ENCODE measurements at places on chromosomes 1 and 21. TPM values are rescaled to one million over a fixed set of nuclear protein-coding genes. Genes with fewer than 3 reads are reported as not detected.

STYXL2 gene
- not detected for total RNA-seq

IQGAP3 gene
- total RNA-seq, result 4.7 TPM

PRSS38 gene
- total RNA-seq, result not detected

- DNase-seq, result no peak
- H3K4me1 ChIP-seq, result no peaks in the 10 kb centered on the region
- H3K27ac ChIP-seq, result no peak overlapping the region
These were observed 59.0 kb upstream of the MACF1 start for GRCh38 chr1:39145331-39145965.

DNA sequence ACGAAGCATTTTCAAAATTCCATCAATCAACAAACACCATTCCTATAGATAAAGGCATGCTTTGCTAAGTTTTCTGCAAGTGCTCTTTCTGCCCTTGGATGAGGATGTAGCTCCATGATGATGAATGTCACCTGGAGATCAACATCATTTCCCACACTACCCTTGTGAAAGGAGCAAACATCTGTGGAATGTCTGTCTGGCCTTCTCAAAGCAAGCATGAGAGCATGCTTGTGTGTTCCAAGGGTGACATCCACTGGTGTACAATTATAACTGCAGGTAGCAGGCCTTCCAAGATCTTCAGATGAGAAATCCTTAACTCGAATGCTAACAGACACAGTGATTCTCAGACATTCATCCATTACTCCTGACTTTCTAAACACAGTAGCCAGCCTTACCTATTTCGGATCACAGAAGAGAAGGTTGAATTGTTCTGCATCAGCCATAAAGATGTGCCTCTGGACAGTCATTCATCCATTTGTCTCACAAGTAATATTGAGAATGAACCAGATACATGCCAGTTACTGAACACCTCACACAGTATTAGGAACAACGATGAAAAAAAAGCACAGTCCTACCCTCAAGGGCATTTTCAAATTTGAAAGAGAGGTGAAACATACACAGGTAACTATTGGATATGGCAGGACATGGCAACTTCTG, 162.4 kb downstream of the TPR start:
- H3K4me3 ChIP-seq, result no peak overlapping the region
- no peak overlapping the region for H3K27ac ChIP-seq
- no peaks in the 10 kb centered on the region for H3K4me1 ChIP-seq

DNA sequence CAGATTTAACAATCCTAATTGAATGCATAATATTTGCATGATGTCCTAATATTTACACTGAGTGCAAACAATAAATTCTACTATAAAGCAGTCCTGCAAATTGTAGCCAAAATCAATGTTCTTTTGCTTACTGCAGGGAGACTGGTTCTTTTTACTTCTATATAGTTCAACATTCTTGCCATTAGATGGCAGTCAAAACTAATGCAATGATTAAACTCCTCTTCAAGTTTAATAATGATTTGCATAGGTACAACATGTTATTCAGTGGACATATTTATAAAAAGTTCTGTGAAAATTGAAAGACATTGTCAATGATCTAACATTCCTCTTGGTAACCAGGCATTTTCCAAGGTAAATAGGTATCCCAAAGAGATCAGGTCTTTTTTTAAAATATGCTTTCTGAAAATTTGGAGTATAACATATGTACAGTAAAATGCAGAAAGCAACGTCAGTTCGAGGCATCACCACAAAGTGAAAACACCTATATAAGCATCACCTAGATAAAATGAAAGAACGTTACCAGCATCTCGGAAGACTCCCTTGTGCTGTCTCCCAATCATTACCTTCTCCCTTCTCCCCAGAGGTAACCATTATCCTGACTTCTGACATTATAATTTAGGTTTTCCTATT, 9.8 kb upstream of the FNBP1L start:
- H3K27me3 ChIP-seq, result no peaks in the 10 kb centered on the region
- H3K36me3 ChIP-seq, result no peaks in the 10 kb centered on the region
- DNase-seq, result peak; percentile 20
- H3K4me3 ChIP-seq, result no peak overlapping the region

DNA sequence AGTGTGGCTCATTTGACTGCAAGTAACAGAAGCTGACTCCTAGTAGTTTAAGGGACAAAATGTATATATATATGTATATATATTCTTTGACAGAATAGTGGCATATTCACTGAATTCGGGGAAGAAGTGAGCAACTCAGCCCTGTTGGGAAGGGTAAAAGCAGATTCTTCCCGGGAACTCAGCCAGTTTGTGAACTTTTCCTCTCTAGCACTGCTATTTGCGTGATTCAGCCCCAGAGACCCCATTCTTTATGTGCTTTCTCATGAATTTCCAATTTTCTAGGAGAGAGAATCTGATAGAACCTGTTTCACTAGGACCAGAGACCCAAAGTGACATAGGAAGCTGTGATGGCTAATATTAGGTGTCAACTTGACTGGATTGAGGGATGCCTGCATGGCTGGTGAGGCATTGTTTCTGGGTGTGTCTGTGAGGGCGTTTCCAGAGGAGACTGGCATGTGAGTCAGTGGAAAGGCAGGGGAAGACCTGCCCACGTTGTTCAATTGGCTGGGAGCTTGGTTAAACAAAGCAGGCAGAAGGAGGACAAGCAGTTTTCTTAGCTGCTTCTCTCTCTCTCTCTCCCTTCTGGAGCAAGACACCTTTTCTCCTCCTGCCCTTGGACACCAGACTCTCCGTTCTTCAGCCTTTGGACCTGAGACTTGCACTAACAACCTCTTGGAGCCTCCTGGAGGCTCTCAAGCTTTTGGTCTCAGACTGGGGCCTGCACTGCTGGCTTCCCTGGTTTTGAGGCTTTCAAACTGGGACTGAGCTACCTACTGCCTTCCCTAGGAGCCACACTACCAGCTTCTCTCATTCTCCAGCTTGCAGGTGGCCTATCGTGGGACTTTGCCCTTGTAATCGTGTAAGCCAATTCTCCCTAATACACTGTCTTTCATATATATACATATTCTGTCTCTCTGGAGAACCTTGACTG, 93.4 kb upstream of the KCNK1 start:
- no peaks in the 10 kb centered on the region for H3K4me1 ChIP-seq
- no peak overlapping the region for H3K4me3 ChIP-seq
- no peak overlapping the region for H3K27ac ChIP-seq
- DNase-seq, result no peak
- H3K36me3 ChIP-seq, result no peaks in the 10 kb centered on the region

DNA sequence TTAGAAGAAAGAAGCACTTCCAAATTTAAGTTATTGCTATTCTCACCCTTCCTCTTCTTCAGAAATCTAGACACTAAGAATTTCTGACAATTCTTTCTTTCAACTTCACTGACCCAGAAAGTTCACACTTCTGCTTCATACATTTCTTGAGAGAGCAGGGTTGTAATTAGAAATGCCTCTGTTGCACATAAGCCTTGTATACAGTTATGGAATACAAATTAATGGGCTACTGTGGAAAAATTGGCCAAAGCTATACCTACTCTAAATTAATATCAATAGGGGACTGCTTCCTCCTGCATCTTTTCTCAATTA, 1.5 kb downstream of the TNFSF18 start:
- no peaks in the 10 kb centered on the region for H3K36me3 ChIP-seq
- H3K27me3 ChIP-seq, result no peaks in the 10 kb centered on the region
- H3K27ac ChIP-seq, result no peak overlapping the region
- H3K4me3 ChIP-seq, result no peak overlapping the region

- no peaks in the 10 kb centered on the region for H3K4me1 ChIP-seq
- H3K27ac ChIP-seq, result no peak overlapping the region
- no peak overlapping the region for H3K4me3 ChIP-seq
- H3K27me3 ChIP-seq, result peaks cover 6% of the 10 kb centered on the region
- no peaks in the 10 kb centered on the region for H3K36me3 ChIP-seq
These were observed 69.2 kb upstream of the AJAP1 start for GRCh38 chr1:4585216-4585615.

- DNase-seq, result no peak
- H3K27ac ChIP-seq, result no peak overlapping the region
- H3K36me3 ChIP-seq, result no peaks in the 10 kb centered on the region
- H3K27me3 ChIP-seq, result no peaks in the 10 kb centered on the region
- H3K4me3 ChIP-seq, result no peak overlapping the region
These were observed 51.7 kb downstream of the WNT9A start for GRCh38 chr1:227895828-227896685.

GRCh38 chr21:44013380-44014088, 1.4 kb downstream of the TRAPPC10 start:
- peak overlapping the region; percentile 86 for H3K4me3 ChIP-seq
- no peaks in the 10 kb centered on the region for H3K27me3 ChIP-seq
- no peaks in the 10 kb centered on the region for H3K36me3 ChIP-seq
- H3K27ac ChIP-seq, result peak overlapping the region; percentile 81
- peaks cover 52% of the 10 kb centered on the region for H3K4me1 ChIP-seq

GRCh38 chr21:29257701-29258100, 41.0 kb upstream of the BACH1 start:
- H3K36me3 ChIP-seq, result no peaks in the 10 kb centered on the region
- H3K27me3 ChIP-seq, result no peaks in the 10 kb centered on the region

DNA sequence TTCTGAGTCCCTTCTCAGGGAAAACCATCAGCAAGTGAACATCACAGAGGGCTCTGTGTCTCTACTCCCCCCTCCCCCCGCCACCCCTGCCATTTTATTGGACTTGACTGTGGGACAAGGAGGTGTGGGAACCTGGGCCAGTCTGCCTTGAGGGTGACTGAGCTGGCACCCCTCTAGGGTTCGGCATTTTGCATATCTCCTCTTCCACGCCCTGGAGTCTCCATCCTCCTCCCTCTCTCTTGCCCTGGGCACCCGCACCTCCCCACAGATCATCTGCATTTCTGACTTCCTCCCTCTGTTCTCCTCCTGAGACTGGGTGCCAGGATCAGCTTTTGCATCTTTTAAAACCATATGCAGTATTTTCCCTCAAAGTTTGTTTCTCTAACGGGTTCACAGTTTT, 107.1 kb upstream of the ERRFI1 start:
- no peak for DNase-seq
- no peaks in the 10 kb centered on the region for H3K4me1 ChIP-seq
- H3K27ac ChIP-seq, result no peak overlapping the region
- H3K27me3 ChIP-seq, result no peaks in the 10 kb centered on the region
- no peak overlapping the region for H3K4me3 ChIP-seq

GRCh38 chr1:55958498-55958897, 620.9 kb downstream of the PLPP3 start:
- H3K4me1 ChIP-seq, result no peaks in the 10 kb centered on the region
- H3K27ac ChIP-seq, result no peak overlapping the region
- no peak for DNase-seq
- H3K4me3 ChIP-seq, result no peak overlapping the region

DNA sequence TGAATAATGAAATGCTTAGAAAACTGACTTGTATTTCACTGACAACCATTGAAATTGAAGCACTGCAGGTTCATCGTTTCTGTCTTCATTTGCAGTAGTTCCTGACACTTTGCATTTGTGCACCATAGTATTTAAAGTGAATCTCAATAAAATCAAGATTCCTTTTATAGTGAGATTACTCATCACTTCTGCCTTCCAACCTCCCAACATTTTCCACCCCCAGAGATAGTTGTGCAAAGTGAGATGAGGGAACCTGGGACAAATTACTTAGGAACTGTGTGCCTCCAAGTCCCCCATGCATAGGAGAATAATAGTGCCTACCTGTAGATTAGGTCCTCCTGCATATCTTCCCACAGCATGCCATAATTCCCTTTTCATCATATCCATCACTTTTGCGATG, 114.9 kb upstream of the DPT start:
- no peak overlapping the region for H3K27ac ChIP-seq
- H3K4me3 ChIP-seq, result no peak overlapping the region
- H3K27me3 ChIP-seq, result no peaks in the 10 kb centered on the region
- no peaks in the 10 kb centered on the region for H3K36me3 ChIP-seq
- no peak for DNase-seq
- no peaks in the 10 kb centered on the region for H3K4me1 ChIP-seq

- H3K36me3 ChIP-seq, result no peaks in the 10 kb centered on the region
- H3K27ac ChIP-seq, result no peak overlapping the region
- peaks cover 6% of the 10 kb centered on the region for H3K4me1 ChIP-seq
- no peaks in the 10 kb centered on the region for H3K27me3 ChIP-seq
- DNase-seq, result no peak
- H3K4me3 ChIP-seq, result no peak overlapping the region
These were observed 86.1 kb upstream of the ZNF326 start for GRCh38 chr1:89908672-89909436.

- no peaks in the 10 kb centered on the region for H3K4me1 ChIP-seq
- H3K36me3 ChIP-seq, result no peaks in the 10 kb centered on the region
- H3K4me3 ChIP-seq, result no peak overlapping the region
- DNase-seq, result no peak
- H3K27ac ChIP-seq, result no peak overlapping the region
- H3K27me3 ChIP-seq, result no peaks in the 10 kb centered on the region
These were observed 42.0 kb downstream of the PROX1 start for GRCh38 chr1:214029796-214030195.

- DNase-seq, result no peak
- no peaks in the 10 kb centered on the region for H3K36me3 ChIP-seq
- H3K27me3 ChIP-seq, result no peaks in the 10 kb centered on the region
- H3K4me3 ChIP-seq, result no peak overlapping the region
- no peak overlapping the region for H3K27ac ChIP-seq
- no peaks in the 10 kb centered on the region for H3K4me1 ChIP-seq
These were observed 63.0 kb upstream of the BACH1 start for GRCh38 chr21:29235714-29236197.

DNA sequence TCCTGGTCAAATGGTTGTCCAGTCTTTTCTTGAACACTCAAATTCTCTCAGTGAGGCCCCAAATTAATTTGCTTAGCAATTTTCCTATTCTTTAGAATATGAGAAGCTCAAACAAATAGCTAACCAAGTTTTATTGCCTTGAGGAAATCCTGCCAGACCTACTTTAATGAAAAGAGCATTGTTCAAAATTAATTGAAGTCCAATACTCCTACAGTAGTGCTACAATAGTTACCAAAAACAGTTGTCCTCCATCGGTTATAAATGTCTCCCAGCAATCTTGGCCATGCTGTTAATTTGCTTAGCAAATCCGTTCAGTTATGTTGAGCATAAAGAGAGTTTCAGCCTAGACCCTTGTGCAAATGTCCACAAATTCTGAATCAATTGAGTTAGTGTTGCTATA, 112.9 kb downstream of the MAB21L3 start:
- H3K27ac ChIP-seq, result no peak overlapping the region
- no peaks in the 10 kb centered on the region for H3K4me1 ChIP-seq
- no peak for DNase-seq
- no peaks in the 10 kb centered on the region for H3K27me3 ChIP-seq

DNA sequence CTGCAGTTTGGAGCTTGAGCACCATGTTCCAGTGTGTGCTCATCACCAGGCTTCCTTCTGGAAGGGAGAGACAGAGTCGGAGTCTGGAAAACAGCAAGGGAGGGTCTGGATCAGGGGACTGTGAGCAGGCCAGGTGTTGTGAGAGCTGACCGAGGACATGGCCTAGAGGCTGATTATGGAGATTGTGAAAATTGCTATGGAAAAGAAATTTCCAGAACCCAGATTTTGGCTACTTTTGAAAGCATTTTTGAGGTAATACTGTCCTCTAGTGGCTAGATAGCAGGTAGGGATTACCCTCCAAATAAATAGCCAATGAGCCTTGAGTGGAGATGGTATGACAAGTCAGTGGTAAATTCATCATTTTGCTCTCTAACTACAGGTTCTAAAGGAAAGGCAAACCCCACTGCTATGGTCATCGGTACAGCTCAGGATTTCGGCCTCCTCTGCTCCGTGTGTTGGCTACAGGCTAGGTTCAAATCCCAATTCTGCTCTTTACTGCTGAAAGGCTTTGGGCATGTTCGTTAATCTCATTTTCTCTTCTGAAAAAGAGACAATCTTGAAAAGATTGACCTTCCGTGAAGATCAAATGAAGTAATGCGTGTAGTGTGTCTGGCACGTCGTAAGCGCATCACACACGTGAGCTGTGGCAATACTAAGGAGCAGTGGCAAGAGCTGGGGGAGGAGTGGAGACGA, 1.0 kb upstream of the HAO2 start:
- DNase-seq, result no peak
- no peaks in the 10 kb centered on the region for H3K27me3 ChIP-seq
- H3K4me1 ChIP-seq, result no peaks in the 10 kb centered on the region
- no peak overlapping the region for H3K4me3 ChIP-seq
- H3K27ac ChIP-seq, result no peak overlapping the region
